NCI-H2171 (cell line): ENCODE measurements at places on chromosomes 4 and X.

- no peak for DNase-seq
Observed at GRCh38 chrX:2523911-2524310, 23.1 kb upstream of the DHRSX start.

DNA sequence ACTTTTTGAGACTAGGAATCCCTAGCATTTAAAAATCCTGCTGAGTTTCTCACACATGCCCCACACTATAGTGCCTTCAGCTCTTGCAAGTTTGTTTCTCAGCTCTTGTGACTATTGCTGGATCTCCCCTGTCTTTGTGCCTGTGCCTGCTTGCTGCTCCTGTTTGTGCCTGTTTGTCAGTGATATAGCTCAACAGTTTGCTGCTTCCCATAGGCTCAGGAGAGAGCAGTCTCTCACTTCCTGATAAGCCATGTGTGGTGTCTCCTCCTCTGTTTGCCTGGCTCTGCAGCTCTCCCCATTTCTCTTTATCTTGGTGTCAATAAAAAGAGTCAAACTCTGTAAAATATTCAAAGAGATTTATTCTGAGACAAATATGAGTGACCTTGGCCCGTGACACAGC is 259.8 kb upstream of the CLNK start:
- no peak for DNase-seq

GRCh38 chr4:26862381-26862915 is 1.8 kb downstream of the STIM2 start:
- no peak for DNase-seq

DNA sequence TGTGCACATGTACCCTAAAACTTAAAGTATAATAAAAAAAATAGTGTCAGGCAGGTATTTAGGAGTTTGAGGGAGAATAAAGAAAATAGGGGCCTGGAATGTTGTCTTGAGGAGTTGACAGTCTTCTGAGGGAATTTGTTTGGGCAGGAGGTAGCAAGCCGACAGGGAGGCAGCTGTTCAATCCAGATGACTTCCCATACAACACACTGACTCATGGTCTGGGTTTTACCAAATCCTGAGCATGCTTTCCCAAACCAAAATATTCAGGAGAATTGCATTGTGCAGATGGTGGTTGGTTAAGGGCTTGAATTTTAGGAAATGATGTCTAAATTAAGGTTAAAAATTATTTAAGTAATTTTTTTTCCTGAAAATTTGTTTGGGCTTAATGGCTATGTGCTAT is 430.0 kb downstream of the INPP4B start:
- no peak for DNase-seq

DNA sequence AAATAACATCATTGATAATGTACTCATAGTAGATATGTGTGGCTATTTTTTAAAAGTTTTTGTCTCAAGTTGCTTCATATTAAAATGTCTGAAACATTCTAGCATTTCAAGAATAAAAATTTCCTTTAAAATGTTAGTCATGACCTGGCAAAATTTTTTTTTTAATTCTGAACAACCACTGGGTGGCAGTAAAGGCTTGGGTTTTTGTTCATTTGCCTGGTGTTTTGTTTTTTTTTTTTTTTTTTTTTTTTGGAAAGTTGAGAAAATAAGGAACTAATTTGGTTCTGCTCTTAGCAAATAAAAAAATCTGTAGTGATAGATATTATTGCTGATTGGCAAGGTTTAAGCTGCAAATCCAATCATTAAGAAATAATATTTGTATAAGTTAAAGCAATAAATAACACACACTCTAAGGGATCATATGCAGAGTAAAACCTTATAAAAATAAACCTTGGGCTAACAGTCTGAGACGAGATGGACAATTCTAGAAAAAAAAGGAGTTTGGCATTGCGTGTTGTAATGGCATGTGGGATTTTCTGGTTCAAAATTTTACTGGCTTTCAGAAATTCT is 81.4 kb downstream of the CEP44 start:
- DNase-seq = no peak

DNA sequence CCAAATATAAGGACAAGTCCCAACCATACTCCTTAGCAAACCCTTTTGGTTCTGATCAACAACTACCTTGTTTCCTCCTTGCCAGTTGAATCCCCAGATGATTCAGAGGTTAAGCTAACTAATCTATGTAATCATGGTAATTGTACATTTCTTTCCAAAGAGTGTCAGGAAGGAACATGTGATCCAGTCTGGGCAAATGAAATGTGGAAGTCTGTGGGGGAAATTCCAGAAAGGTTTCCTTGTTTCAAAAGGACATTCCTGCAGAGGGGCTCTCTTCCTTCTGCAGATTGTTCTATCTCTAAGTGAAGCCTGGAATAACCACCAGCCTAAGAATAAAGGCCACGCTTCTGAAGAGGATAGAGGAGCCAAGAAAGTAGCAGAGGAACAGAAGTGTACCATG is 7.0 kb downstream of the PRSS12 start:
- DNase-seq = no peak

DNA sequence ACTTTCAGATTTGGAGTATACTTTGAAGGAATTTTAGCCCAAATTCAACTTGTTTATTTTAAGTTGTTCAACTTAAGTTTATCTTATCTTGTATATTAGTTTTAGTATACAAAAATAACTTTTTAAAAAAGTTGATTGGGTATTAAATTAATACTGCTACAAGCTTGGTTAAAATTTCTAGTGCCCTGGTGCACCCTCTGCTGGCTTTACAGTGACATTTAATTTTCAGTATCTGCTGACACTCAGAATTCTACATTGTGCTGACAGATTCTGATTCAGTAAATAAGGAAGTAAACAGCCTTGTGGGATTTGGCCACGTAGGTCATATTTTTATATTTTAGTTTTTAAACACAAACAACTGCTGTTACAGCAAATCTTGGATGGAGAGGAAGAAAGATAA is 2.9 kb downstream of the EDA start:
- peak; percentile 0 for DNase-seq

GRCh38 chr4:8391972-8392371 is 48.6 kb downstream of the ACOX3 start:
- DNase-seq = no peak

GRCh38 chr4:87066403-87067123 is 131.8 kb downstream of the AFF1 start:
- no peak for DNase-seq

DNA sequence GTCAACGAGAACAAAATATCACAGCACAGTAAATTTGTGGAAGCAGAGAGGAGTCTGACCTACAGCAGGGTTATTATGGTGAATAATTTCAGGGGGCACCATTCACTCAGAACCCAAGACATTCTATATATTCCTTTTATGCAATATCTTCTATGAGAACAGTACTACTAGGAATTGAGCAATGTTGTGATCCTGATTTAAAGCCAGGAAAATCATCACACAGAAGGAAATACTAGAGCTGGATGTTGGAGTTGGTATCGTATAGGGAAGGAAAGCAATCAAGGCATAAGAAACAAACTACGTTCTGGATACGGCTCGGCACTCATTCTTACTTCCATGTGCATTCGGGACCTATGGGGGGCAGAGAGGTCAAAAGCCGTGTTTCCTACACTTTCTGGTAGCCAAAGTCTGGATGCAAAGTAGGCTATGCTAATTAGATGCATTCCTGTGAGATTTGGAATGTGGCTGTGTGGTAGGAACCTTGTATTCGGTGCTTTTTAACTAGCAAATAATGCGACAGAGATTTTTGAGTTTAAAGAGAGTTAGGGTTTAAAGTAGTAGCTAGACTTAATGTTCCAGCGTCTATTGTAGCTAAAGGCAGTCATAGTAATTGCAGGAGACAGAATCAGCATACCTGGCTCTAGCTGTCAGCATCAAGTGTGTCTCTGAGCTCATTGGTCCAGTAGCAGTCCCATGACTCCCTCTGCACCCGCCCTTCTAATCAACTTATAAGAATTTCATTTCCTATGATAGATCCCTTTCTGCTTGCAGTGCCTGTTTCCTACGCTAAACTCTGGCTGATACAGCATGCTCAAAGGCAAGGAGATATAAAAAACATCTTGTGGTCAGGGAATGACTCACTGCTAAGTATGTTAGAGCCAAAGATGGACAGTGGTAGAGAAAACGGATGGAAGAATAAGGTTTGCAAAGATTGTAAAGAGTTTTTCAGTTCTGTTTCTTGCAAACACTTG is 43.3 kb upstream of the PDGFC start:
- no peak for DNase-seq

DNA sequence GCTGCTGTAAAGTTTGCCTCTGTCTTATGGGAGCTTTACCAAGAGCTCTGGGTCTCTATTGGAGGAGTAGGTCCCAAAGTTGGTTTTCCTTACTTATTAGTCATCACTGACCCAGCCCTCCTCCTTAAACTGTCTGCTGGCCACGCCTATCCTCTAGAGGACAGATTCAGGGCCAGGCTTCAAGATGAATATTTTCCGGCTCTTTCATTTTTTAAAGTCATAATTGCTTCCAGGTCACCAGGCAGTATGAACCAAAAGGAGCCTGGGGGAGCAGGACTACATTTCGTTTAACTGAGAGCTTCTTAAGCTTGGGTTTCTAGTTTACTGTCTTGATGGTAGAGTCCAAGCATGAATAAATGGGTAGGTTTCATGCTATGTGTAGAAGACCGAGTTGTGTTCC is 13.7 kb downstream of the BCORL1 start:
- no peak for DNase-seq

- DNase-seq = peak; percentile 0
Observed at GRCh38 chr4:170047771-170048354, 21.7 kb upstream of the MFAP3L start.

GRCh38 chr4:113635739-113636437 is 125.7 kb downstream of the CAMK2D start:
- DNase-seq = no peak

DNA sequence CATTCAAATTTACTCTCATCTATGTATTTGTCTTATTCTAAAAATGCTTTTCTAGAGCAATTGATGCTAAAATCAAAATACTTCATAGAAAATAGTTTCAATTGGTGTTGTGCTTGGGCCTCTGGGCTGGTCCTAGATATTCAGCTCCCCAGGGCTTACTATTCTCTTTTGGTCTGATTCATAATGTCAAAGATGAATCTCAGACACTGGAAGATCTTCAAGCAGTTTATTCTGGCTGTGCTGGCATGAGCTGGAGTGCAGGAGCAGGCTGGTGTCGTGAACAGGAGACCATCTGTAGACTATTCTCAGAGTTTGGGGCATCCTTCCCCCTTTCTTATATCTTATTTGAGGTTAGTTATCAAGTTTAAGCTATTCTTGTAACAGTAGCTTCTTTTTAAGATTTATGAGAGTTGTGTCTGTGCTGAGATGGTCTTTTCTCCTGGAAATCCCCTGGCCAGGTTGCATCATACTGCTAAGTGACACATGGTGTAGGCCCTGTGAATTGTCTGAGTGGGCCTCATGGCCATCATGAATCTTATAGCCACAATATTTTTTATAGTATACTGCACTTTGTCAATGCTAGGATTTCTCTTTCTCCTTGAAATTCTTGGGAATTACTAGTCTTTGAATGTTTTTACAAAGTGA is 1624.0 kb upstream of the IGFBP7 start:
- no peak for DNase-seq

- no peak for DNase-seq
Observed at GRCh38 chr4:169622566-169622965, 2.2 kb downstream of the CLCN3 start.

DNA sequence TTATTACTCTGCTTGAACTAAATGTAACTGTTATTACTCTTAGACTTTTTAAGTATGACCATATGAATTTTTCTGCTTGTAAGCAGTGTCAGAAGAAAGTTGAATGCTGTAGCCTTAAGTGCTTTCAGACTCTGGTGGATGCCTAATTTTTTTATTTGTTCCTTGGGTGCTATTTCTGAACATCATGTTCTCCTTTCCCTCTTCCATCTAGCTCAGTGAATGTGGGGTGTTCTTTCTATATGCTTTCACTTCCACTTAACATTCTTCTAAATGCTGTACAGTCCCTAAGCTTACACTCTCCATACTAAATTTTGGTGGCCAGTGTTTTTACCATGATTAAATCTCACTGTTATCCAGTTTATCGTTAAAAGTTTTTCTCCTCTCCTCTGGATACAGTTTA is 3.6 kb downstream of the DCK start:
- no peak for DNase-seq

DNA sequence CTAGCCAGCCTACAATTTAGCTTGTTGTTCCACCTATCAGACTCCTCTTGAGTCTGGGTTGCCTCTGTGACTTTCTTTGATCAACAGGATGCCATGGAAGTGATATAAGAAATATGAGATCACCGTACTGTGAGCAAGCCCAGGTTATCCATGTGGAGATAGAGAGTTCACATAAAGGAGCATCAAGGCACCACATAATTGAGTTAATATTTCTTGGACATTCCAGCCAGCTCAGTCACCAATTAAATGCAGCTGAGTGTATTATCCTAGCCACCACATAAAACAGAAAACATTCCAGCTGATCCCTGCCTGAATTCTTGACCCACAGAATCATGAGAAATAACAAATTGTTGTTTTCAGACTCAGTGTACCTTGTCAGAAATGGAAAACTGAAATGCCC is 253.6 kb downstream of the PPP1R2C start:
- DNase-seq = no peak

GRCh38 chr4:13570916-13571315 is 26.6 kb upstream of the NKX3-2 start:
- no peak for DNase-seq

- DNase-seq = no peak
Observed at GRCh38 chr4:122707497-122707896, 25.0 kb upstream of the BBS12 start.

DNA sequence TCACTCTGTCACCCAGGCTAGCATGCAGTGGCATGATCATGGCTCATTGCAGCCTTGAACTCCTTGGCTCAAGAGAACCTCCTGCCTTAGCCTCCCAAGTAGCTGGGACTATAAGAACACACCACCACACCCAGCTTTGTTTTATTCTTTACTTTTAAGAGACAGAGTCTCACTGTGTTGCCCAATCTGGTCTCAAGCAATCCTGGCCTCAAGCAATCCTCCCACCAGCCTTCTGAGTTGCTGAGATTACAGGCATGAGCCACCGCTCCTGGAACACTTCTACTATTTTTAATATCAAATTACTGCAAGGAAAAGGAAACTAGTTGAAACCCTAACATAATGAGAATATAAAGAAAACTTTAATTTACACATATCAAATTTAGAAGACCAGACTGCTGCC is 85.4 kb downstream of the FAM13A start:
- no peak for DNase-seq

DNA sequence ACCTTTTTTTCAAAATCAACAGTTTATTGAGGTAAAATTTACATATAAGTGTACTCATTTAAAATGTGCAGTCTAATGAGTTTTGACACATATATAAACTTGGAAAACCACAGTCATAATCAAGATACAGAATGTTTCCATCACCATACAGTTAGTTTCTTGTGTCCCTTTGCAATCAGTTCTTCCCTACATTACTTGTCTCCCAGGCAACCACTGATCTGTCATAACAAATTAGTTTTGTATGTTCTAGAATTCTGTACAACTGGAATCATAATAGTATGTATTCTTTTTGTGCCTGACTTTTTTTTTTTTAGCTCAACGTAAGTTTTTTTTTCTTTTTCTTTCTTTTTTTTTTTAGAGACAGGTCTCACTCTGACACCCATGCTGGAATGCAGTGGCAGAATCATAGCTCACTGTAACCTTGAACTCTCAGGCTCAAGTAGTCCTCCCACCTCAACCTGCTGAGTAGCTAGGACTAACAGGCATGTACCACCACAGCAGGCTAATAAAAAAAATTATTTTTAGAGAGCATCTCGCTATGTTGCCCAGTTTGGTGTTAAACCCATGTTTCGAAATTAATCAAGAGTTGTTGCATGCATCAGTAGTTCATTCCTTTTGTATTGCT is 26.9 kb downstream of the ARFIP1 start:
- no peak for DNase-seq
